ENCODE measurements at places on chromosomes 3 and 15. TPM values are rescaled to one million over a fixed set of nuclear protein-coding genes. Genes with fewer than 3 reads are reported as not detected.
A peak's percentile ranks its signal among the peaks of the same experiment; 100 is the strongest.

The NMNAT3 gene
- 4.5 TPM for total RNA-seq

The ALDH1L1 gene
- total RNA-seq, result 1.8 TPM

The ST6GAL1 gene
- total RNA-seq, result 49.9 TPM

The RLBP1 gene
- total RNA-seq, result not detected

The PIERCE2 gene
- 3.9 TPM for total RNA-seq

The MEF2A gene
- 68.1 TPM for total RNA-seq

The NUP210 gene
- 23.5 TPM for total RNA-seq

The ISLR gene
- 10.4 TPM for total RNA-seq

The ABI3BP gene
- total RNA-seq, result 138 TPM

GRCh38 chr3:139299261-139300132, 44.3 kb upstream of the MRPS22 start:
- no peak overlapping the region for H3K27ac ChIP-seq
- no peak overlapping the region for H3K4me3 ChIP-seq
- no peaks in the 10 kb centered on the region for H3K4me1 ChIP-seq
- no peaks in the 10 kb centered on the region for H3K27me3 ChIP-seq
- no peaks in the 10 kb centered on the region for H3K36me3 ChIP-seq

GRCh38 chr3:181176601-181177000, 187.1 kb upstream of the DNAJC19 start:
- no peak overlapping the region for H3K4me3 ChIP-seq
- H3K27ac ChIP-seq, result no peak overlapping the region
- no peaks in the 10 kb centered on the region for H3K4me1 ChIP-seq

- no peaks in the 10 kb centered on the region for H3K4me1 ChIP-seq
- H3K36me3 ChIP-seq, result no peaks in the 10 kb centered on the region
- no peak overlapping the region for H3K4me3 ChIP-seq
- DNase-seq, result no peak
- no peaks in the 10 kb centered on the region for H3K27me3 ChIP-seq
Observed at GRCh38 chr3:171892457-171892856, 49.3 kb downstream of the TMEM212 start.

GRCh38 chr3:126535636-126536035, 11.7 kb downstream of the CHST13 start:
- H3K27ac ChIP-seq, result no peak overlapping the region
- H3K4me1 ChIP-seq, result no peaks in the 10 kb centered on the region
- DNase-seq, result no peak
- no peak overlapping the region for H3K4me3 ChIP-seq

DNA sequence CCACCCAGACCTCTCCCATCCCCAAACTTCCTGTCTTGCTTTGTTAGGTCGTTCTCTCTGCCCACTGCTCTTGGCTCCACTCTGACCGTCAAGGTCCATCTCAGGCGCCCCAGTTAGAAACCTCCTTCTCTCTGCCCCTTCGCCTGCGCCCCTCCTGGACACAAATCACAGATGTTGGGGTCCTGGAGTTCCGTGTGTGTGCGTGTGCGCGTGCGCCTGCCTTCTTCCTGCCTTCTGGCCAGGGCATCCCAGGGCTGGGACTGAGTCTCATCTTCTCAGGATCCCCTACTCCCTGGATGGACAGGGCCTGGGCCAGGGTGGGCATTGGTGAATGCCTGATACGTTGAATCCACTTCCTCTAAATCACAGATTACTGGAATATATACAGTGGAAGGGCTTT, 869 bp downstream of the ACSBG1 start:
- H3K27me3 ChIP-seq, result no peaks in the 10 kb centered on the region
- H3K4me3 ChIP-seq, result no peak overlapping the region
- H3K36me3 ChIP-seq, result no peaks in the 10 kb centered on the region
- H3K27ac ChIP-seq, result no peak overlapping the region
- no peaks in the 10 kb centered on the region for H3K4me1 ChIP-seq

DNA sequence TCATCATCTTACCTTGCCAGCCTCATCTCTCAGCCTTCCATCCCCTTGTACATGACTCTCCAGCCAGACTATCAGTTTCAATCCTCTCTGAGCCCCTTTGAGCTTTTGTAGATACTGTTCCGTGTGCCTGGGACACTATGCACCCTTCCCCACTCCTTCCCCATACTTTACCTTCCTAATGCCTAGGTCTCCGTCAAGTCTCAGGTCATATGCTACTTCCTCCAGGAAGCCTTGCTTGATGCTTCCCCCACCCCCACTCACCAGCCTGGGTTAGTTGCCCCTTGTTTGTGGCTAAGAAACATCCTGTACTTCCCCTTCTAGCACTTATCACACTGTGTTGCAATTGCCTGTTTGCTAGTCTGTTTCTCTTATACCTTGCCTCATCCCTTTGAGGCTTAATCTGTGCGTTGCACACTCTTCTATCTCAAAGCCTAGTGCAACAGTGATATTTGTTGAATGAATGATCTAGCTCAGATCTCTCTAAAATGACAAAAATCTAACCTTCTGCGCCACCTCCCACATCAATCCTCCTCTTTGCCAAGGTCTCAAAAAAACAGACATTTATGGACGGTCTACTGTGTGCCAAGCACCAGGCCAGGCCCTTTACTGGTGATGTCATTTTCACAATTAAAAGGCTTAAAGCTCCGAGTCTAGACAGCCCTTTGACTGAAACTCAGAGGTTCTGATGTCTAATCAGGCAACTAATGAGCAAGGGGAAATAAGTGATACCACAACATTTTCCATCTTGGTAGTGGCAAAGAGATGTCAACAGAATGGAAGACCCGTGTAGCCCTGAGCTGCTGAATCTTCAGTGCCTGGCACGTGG, 6.5 kb upstream of the USP3 start:
- no peak for DNase-seq
- H3K27me3 ChIP-seq, result no peaks in the 10 kb centered on the region

- DNase-seq, result no peak
- no peak overlapping the region for H3K27ac ChIP-seq
- H3K27me3 ChIP-seq, result peaks cover 5% of the 10 kb centered on the region
- H3K4me1 ChIP-seq, result peaks cover 11% of the 10 kb centered on the region
- H3K4me3 ChIP-seq, result no peak overlapping the region
- H3K36me3 ChIP-seq, result no peaks in the 10 kb centered on the region
Observed at GRCh38 chr3:170414202-170414663, 4.4 kb upstream of the CLDN11 start.

DNA sequence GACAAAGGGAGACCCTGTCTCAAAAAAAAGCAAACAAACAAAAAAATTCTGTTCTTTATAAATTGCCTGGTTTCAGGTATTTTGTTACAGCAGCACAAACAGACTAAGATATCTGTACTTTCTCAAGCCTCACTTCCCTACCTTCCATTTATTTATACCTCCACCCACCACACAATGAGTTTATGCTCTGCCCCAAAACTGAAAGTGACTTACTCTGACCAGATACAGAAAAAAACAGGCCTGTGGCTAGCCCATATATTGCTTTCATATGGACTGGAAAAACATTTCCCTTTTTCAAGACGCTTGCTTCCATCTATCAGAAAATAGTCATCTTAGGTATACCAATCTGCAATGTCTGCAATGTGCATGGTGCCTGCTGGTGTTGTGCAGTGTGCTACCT, 8.7 kb upstream of the GPD1L start:
- DNase-seq, result no peak
- H3K27ac ChIP-seq, result no peak overlapping the region
- no peak overlapping the region for H3K4me3 ChIP-seq
- no peaks in the 10 kb centered on the region for H3K27me3 ChIP-seq
- no peaks in the 10 kb centered on the region for H3K36me3 ChIP-seq
- no peaks in the 10 kb centered on the region for H3K4me1 ChIP-seq

DNA sequence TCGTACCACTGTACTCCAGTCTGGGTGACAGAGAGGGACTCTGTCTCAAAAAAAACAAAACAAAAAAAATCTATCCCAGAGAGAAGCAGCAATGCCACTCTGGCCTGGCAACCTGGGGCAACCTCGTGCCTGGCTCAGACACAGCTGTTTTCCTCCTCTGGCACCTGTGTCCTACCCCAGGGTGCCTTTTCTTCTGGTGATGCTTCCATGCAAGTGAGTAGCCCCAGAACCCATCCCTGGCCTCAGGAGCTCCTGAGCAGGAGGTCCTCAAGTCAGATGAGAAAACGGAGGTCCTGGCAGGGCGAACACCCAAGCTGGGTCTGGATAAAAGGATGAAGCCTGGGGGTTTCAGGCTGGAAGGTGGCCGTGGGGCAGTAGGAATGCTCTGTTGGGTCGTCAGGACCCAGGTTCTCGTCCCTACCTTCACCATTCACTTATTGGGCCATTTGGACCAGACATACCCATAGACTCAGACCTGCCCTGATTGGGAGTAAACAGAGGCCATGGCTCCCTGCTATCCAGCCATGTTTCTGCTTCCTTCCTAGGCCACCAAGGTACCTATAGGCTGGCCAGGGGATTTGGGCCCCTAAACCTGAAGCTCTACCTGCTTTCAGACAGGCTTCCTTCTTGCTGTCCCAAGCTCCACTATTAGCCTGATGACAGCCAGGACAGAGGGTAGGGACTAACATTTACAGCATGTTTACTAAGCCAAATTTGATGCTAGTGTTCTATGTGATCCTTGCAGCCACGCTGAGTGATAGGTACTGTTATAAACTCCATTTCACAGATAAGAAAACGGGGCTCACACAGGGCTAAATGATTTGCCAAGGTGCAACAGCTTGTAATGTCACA, 102.2 kb downstream of the DAPK2 start:
- H3K27me3 ChIP-seq, result no peaks in the 10 kb centered on the region
- no peak overlapping the region for H3K4me3 ChIP-seq
- H3K27ac ChIP-seq, result no peak overlapping the region

DNA sequence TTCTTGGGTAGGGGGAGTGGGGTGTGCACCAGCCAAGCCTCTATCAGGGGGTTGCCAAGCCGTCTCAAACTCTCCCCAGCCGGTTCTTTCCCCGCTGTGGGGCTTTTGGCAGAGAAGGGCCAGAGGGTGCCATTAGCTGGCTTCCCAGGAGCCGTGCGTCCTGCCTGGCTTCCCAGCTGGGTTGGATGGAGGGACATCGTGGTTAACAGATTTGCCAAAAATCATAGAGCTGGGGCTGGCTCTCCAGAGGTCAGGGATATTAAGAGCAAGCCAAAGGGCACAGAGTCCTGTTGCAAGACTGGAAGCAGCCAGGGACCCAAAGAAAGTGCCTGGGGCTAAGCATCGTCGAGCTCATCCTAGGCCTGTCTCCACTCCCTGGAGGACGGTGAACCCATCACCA, 104.6 kb upstream of the HES1 start:
- H3K4me3 ChIP-seq, result no peak overlapping the region
- H3K27ac ChIP-seq, result no peak overlapping the region
- H3K36me3 ChIP-seq, result no peaks in the 10 kb centered on the region
- H3K27me3 ChIP-seq, result no peaks in the 10 kb centered on the region
- no peak for DNase-seq
- no peaks in the 10 kb centered on the region for H3K4me1 ChIP-seq

GRCh38 chr3:123046262-123047061, 18.9 kb upstream of the SEMA5B start:
- no peaks in the 10 kb centered on the region for H3K36me3 ChIP-seq
- no peak for DNase-seq
- H3K27me3 ChIP-seq, result no peaks in the 10 kb centered on the region
- no peaks in the 10 kb centered on the region for H3K4me1 ChIP-seq
- H3K4me3 ChIP-seq, result no peak overlapping the region

DNA sequence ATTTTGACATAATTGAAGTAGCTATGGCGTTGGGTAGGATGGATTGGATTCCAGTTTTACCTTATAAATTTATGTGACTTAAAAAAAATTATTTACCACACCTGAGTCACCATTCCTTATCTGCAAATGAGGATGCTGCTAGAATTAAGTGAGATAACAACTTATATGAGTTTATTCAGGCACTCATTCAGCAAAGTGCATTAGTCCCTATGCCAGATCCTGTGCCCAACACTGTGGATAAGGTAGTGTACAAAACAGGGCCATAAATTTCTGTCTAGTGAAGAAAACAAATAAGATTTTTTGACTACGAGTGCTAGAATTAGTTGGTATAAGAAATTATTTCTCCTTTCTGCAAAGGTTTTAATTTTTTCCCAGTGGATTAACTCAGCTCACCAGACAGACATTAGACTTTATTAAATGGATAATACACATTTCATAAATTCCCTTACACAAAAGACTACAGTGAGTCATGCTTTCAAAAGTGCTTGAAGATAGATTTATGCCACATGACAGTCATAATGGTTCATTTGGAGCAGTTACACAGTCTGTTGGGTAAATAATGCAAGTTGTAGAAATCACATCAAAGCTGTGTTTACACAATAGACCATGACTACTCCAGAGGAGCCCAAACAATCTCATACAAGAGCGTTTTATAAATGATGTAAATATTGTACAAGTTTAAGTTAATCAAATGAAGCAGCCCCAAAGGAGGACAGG, 129.9 kb upstream of the TGFBR2 start:
- H3K4me3 ChIP-seq, result no peak overlapping the region
- H3K27ac ChIP-seq, result peak overlapping the region; percentile 67
- no peaks in the 10 kb centered on the region for H3K27me3 ChIP-seq
- no peak for DNase-seq

All from left lung (tissue), 14 donors.